ENCODE measurements at places on chromosomes 6 and 20. TPM values are rescaled to one million over a fixed set of nuclear protein-coding genes. Genes with fewer than 3 reads are reported as not detected.

DNA sequence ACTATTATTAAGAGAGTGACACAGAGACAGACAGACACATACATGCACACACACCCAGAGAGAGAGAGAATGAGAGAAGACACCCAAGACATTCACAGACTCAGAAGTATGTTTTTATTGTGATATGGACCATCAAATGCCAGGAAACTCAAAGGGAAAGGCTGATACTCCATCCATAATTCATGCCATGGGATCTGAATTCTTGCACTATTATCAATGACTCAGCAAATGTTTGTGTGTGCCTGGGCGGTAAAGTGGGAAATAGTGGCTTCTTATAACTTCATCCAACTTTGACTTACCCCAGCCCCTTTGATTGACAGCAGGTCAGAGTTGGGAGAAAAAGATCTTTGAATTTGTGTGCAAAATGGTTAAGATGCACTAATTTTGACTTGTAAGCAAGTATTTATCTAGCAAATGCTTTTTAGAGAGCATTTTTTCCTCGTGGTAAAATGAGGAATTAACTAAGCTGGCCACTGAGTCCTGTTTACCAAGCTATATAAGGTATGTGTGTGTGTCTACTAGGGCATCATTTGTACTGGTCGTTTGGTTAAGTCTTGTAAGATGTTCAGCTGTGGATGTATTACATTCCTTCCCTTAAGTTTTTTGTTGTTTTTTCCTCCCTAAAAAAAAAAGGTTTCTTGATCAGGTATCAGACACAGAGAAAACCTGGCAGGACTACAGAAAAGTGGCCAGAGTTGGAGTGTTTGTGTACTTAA, 3.0 kb upstream of the CCN2 start:
- DNase-seq = no peak

GRCh38 chr6:150775415-150776203, 89.9 kb upstream of the MTHFD1L start:
- no peak for DNase-seq

Gene SCRT2
- not detected for total RNA-seq

DNA sequence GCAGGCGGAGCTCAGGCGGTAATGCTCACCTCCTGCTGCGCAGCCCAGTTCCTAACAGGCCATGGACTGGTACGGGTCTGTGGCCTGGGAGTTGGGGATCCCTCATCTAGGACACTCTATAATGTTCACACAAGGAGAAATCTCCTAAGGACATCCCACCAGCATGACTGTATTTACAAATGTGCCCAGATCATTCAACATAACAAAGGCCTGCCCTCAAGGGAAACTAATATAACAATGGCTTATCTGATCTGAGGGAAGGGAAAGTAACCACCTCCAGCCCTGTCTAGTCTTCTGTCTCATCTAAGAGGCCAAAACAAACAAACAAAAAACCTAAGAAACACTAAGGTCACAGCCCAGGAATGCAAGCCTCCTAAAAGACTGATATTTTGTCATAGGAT, 232.8 kb downstream of the RNGTT start:
- DNase-seq = no peak

Gene RSPO4
- total RNA-seq = not detected

Gene METTL24
- not detected for total RNA-seq

GRCh38 chr6:38264605-38265004, 375.1 kb downstream of the BTBD9 start:
- DNase-seq = no peak

Gene TENT5A
- 27.0 TPM for total RNA-seq

- no peak for DNase-seq
Observed at GRCh38 chr6:47769982-47770381, 11.8 kb upstream of the OPN5 start.

- no peak for DNase-seq
Observed at GRCh38 chr6:129889580-129889979, 28.5 kb upstream of the TMEM244 start.

- no peak for DNase-seq
Observed at GRCh38 chr6:111549168-111549567, 56.5 kb downstream of the TRAF3IP2 start.

- DNase-seq = no peak
Observed at GRCh38 chr6:6224933-6225486, 95.5 kb downstream of the F13A1 start.

GRCh38 chr20:49631061-49631716, 63.3 kb upstream of the PTGIS start:
- DNase-seq = no peak

DNA sequence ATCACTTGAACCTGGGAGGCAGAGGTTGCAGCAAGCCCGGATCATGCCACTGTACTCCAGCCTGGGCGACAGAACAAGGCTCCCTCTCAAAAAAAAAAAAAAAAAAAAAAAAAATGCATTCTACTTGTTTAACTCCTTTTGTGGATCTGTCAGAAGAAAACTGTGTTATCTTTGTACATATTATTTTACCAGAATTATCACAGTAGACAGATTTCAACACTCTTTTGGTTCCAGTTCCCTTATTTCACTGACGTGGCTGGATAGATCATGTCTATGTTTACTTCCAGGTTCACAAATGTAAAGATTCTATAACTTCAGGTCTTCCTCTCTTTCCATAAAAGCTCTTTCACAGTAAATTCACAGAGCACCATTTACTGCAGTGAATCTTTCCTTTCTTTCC, 18.4 kb downstream of the NUDT3 start:
- DNase-seq = no peak
